ENCODE measurements at places on chromosomes 7 and 10.

DNA sequence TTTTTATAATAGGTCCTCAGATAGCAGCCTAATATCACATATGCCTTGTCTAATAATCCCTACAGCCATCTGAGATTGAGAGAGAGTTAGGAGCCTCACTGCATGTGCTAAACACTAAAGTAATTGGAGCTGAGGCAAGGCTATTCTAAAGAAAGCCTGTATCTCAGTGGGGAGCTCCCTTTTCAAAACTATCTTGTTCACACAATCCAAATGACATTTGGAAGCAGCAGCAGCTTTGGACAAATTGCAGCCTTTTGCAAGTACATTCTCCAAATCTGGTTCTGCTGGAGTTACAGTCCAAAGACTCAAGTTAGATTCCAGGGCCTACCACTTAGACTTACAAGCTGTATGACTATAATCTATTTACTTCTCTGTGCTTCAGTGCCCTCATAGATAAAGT lies 104.5 kb downstream of the MACC1 start:
- DNase-seq: no peak

GRCh38 chr10:116211682-116212081 lies 61.3 kb downstream of the GFRA1 start:
- DNase-seq: peak; percentile 69

DNA sequence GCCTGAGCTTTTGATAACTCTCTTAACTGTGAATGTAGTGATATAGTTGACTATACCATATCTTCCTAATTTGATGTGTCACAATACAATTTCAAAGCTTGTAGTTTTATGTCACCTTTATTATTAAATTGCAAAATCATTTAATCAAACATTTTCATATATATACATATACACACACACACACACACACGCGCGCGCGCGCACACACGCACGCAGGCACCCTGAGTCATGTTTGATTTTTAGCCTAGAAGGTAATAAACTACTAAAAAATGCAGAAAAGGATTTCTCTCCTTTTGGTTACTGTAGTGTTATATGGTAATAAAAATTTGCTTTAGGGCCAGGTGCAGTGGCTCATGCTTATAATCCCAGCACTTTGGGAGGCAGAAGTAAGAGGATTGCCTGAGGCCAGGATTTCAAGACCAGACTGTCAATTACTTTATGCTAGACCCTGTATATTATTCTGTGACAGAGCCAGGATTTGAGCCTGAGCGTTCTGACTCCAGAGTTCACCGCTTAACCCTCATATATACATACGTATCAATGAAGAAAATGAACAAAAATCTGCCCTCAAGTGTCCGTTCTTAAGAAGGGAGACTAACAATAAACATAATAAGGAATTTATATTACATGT lies 89.6 kb downstream of the PODXL start:
- DNase-seq: no peak

- no peak for DNase-seq
Measured at GRCh38 chr10:62225362-62225761, 43.3 kb downstream of the RTKN2 start.

DNA sequence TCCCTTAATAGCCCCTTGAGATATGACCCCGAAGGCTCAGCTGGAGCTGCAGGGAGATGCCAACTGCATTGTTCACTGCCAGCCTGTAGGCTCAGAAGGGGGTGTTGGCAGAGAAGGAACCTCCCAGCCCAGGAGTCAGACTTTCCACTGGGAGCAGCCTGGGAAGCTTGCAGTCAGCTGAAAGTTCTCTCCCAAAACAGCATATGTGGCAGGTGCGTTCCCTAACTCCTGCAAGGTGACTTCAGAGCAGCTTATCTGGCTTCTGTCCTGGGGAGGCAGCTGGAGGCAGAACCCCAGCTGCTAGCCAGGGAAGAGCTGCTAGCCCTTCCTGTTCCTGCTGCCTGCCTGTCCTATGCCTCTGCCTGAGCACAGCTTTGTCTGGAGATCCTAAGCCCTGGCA lies 8.1 kb downstream of the SFTPA2 start:
- no peak for DNase-seq

GRCh38 chr10:126158133-126158892 lies 230.0 kb downstream of the ADAM12 start:
- DNase-seq: no peak

DNA sequence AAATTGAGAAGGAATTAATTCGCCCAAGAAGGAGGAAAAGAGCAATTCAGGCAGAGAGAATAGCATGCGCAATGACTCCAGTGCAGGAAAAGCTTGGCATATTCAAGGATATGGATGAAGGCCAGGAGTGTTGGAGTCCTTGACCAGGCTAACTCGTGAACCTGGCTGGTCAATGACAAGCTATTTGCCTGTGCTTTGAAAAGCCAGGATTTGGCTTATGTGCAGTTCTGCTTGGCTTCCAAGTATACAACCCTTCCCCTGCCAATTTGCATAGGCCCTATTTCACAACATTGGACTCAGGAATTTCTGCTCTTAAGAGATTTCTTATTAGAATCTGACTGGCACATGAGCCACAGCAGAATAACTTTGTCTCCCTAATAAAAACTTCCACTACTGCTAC lies 72.3 kb upstream of the SP8 start:
- DNase-seq: no peak

DNA sequence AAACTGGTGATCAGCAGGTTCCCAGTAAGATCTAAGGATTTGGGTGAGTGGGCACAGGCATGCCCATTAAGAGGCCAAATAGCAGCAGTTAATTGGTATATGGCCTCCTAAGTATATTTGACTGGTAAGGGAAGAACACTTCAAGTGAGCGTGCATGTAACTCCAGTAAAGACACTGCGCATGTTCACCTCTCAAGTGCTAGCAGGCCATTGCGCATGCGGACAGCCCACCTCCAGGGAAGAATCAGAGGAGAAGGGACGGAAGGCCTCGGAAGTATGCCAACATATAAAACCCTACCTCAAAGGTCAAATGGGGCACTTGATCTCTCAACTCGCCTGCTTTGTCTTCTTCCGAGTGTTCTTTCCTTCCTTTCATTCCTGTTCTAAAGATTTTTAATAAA lies 118.0 kb downstream of the ARL5B start:
- no peak for DNase-seq

DNA sequence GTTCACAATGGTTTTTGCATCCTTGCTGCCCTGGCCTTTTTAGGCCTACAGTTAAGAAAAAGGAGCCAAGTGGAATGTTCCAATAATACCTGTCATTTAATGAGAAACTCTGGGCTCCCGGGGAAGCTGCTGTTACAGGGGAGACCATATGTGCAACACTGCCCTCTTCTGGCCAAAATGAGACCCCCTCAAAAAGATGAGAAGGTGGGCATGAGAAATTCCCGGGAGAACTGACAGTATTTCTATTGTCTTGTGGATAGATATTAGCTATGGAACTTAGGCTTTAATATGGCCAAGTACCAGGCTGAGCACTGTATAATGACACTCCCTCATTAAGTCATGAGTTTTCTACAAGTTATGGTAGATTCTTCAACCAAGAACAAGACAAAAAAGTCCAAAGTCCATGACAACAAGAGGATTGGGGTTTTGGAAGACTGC lies 99.4 kb downstream of the CCDC3 start:
- peak; percentile 36 for DNase-seq

GRCh38 chr7:8177109-8177933 lies 84.6 kb downstream of the ICA1 start:
- no peak for DNase-seq

DNA sequence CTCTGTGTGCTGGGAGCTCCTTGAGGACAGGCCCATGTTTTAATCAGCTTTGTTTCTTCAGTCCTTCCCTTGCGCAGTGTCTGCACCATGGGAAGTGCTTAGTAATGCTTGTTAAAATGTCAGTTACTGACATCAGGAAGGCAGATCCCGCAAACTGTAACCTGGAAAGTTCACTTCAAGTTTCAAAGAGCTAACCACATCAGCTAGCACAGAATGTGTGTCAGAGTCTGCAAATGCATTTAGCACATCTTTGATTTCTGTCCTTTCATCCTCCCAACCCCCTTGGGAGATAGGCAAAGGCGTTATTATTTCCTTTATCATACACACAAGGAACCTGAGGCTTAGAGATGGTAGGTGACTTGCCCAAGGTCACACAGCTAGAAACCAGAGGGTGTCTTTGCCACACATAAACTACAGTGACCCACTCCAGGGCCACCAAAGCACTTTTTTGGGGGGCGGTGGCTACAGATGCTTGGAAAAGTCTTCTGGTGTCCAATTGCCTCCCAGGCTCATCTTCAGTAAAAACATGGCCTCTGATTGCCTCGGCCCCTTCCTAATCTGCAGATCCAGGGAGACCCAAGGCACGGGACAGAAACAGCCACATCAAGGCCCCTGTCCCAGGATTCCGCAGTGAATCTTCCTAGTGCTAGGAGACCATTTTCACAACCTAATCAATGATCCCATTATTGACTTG lies 116.2 kb upstream of the GPR26 start:
- DNase-seq: no peak

- DNase-seq: no peak
Measured at GRCh38 chr10:131865223-131865917, 35.4 kb upstream of the PPP2R2D start.

DNA sequence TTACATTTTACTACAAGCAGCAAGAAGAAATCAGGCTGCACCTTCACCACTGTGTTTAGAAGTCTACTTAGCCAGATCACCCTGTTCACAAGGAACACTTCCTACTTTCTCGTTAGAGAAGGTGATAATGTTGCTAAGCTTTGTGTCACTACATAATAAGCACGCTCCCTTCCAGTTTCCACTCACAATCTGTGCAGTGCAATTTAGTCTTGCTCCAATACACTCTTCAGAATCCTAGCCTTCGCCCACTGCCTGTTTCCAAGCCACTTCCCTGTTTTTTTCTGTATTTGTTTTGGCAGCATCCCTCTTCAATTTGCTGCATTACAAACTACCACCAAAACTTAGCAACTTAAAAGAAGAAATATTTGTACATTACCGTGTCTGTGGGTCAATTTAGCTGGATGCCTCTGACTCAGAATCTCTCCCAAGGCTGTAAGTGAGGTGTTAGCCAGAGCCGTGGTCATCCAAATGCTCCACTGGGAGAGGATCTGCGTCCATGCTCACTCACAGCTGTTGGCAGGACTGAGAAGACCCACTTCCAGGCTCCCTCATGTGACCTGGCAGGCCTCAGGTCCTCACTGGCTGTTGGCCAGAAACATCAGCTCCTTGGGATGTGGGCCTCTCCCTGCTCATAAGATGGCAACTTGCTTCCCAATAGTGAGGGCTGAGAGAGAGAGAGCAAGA lies 110.4 kb downstream of the PON1 start:
- DNase-seq: peak; percentile 55

GRCh38 chr10:63667596-63668480 lies 146.6 kb downstream of the REEP3 start:
- DNase-seq: peak; percentile 61

DNA sequence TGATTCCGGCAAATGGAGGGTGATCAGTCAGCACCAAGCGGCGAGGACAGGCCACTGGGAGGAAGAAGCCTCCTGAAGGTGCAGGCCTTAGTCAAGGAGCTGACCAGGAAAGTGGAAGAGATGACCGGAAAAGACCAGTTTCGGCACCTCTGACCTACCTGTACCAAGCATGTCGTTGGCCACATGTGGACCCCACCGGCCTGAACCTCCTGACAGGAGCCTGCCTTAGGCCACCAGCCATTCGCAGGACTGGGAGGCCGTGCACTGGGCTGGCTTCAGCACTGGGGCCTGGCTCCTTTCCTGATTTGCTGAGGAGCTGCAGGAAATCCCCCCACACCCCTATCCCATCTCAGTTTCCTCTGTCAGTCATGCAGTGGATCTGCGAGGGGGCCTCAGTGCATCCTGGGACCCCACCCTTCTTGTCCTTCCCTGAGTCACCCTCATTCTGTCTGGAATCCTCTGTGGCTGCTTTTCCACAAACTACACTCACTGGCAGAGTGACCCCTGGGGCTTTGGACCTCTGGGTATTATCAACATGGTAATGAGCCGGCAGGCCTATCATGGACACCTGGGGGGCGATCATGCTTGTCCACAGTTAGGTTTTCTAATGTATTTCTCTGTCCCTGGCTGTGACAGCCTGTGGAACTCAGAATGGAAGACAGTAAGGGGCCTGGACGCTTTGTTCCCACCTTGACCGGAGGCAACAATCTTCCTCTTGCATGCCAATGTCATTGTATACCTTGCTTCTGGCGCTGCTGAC lies 33.0 kb downstream of the RAMP3 start:
- DNase-seq: no peak

DNA sequence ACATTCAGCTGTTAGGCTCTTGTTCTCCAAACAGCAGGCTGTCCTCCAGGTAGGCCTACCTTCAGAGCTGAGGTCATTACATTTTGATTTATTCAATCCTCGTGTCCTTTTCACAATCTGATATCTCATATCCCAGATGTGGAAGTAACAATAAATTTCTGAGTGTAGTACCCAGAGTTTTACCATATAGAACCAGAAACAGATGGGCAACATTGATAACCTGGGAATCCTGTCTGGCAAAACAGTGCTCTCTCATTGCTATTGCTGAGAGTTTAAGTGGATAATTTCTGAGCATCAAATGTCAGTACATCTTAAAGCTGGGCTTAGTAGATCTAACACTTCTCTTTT lies 1007.8 kb downstream of the REEP3 start:
- no peak for DNase-seq

GRCh38 chr7:101597941-101598340 lies 31.2 kb downstream of the MYL10 start:
- no peak for DNase-seq

GRCh38 chr7:82442492-82443035 lies 1.0 kb downstream of the CACNA2D1 start:
- no peak for DNase-seq

DNA sequence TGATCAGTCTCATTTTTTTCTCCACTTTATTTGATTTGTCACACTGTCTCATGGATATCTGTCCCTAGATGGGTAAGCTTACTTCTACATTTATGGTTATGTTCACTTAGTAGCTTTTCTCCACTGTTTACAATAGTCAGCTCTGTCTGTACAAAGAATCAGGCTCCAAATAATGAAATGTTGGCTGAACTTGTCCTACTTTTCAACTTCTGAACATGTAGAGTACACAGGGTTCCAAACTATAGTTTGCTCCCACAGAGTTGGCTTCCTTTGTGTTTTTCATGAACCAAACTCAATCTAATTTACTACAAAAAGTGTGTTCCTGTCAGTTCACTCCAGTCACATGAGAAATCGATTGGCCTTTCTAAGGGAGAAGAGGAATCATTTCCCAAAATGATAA lies 175.0 kb downstream of the CCDC71L start:
- no peak for DNase-seq

GRCh38 chr7:149670288-149670687 lies 103.1 kb downstream of the ZNF467 start:
- no peak for DNase-seq

GRCh38 chr10:86596266-86596665 lies 58.1 kb upstream of the OPN4 start:
- DNase-seq: no peak

GRCh38 chr10:49040601-49041000 lies 74.7 kb downstream of the VSTM4 start:
- no peak for DNase-seq

DNA sequence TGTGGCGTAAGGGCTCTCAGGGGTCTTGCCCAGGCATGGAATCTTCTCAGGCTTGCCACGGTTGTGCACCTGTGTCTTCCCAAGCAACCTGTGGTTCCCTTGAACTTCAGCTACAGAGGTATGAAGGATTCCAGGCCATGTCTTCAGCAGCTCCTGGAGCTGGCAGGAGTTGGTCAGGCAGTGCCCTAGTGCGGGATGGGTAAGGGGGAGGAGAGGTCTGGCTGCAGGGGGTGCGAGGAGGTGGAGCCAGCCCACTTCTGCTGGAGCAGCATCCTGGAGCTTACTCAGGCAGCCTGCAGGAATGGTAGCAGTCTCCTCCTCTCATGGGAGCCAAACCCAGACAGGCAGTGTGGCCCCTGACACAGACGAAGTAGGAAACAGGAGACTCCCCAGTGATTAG lies 3.8 kb upstream of the TRIL start:
- DNase-seq: no peak

Measured in fibroblast of skin of left quadriceps (primary cell).